ENCODE measurements at places on chromosomes 4 and X.

GRCh38 chr4:122152711-122153226 lies 638 bp downstream of the BLTP1 start:
- peak; percentile 28 for DNase-seq

- DNase-seq, result peak; percentile 21
Observed at GRCh38 chr4:63063760-63064159, 1345.5 kb downstream of the TECRL start.

GRCh38 chr4:176014583-176015108 lies 51.0 kb upstream of the WDR17 start:
- DNase-seq, result no peak

- DNase-seq, result no peak
Observed at GRCh38 chr4:83831588-83831987, 295.7 kb downstream of the GPAT3 start.

DNA sequence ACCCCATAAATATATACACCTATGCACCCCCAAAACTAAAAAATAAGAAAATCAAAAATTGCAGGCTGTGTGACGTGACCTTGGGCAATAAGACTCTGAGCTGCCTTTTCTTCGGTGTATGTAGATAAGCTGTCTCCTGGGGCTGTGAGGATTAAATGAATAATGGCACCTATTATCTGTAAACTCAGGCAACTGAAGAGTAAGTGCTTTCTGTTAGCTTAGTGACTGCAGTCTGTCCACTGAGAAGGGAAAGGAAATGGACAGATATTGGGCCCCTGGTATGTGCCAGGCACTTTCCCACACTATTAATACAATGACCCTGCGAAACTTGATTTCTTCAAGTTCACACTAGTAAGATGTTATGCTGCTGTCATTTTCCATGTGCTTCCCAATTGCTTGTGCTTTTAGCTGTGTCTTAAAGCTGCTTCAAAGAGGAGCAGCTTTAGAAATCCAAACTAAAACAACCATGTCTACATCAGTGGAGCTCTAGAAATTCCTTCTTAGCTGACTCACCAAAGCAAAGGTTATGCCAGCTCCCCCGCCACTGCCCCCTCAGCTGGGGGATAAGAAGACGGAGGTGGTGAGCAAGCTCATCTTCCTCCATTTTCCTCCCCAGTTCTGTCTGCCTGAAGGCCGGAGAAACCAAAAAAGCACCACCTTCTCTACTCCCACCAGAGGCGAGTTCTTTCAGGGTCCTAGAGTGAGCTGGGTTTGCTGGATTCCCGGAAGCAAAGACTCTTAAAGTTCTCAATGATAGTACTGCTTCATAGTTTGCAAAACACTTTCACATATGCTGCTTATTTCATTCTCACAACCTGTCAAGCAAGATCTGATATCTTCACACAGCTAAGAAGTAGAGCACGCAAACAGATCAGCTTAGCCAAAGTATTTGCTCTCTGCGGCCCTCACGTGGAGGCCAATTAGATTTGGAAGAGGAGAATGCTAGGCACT lies 8.8 kb upstream of the DGAT2L6 start:
- DNase-seq, result peak; percentile 58

GRCh38 chr4:155673453-155673979 lies 6.9 kb downstream of the GUCY1A1 start:
- no peak for DNase-seq

- no peak for DNase-seq
Observed at GRCh38 chrX:104665691-104666090, 99.7 kb downstream of the IL1RAPL2 start.

- DNase-seq, result no peak
Observed at GRCh38 chrX:141632124-141632523, 42.6 kb downstream of the SPANXA2 start.

DNA sequence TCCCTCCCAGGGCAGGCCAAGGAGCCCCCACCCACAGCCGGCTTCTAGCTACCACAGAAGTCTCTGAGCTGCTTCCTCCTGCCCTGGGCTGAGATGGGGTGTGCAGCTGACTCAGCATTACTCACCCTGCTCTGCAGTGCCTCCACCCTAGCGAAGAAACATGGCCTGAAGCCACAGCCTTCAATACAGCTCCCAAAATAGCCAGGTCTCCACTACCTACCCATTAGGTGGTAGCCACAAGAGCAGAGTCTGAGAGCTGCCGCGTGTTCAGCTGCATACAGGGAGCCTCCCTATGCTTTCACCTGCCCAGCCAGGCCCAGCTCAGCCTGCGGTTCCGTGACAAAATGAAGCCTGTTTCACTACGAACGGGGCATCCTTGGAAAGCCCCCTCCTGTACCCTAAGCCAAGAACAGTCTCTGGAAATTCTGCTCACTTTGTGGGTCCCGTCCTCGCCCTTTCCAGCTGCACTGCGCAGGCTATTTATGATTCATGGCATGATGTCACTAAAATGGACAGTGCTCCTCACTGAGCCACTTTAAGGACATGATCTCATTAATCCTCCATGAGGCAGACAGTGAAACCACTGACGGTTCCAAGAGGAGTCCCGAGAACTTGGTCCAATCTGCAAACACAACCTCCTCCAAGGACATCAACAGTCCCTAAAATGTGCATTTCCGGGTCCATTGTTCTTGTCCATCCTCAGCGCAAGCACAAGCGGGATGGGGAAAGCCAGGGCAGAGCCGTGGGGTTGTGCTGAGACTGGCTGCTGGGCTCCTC lies 20.2 kb downstream of the WDR1 start:
- peak; percentile 79 for DNase-seq

- DNase-seq, result no peak
Observed at GRCh38 chrX:131782646-131783045, 238.8 kb downstream of the OR13H1 start.
